Chondrocyte (in vitro differentiated cells): ENCODE measurements at places on chromosomes 2 and 18. TPM values are rescaled to one million over a fixed set of nuclear protein-coding genes. Genes with fewer than 3 reads are reported as not detected.

Gene RAB10
- 148 to 162 TPM (median 153 TPM) in 3 replicates for total RNA-seq

- no peak for DNase-seq
These were observed 2.6 kb downstream of the IL1B start for GRCh38 chr2:112833976-112834375.

DNA sequence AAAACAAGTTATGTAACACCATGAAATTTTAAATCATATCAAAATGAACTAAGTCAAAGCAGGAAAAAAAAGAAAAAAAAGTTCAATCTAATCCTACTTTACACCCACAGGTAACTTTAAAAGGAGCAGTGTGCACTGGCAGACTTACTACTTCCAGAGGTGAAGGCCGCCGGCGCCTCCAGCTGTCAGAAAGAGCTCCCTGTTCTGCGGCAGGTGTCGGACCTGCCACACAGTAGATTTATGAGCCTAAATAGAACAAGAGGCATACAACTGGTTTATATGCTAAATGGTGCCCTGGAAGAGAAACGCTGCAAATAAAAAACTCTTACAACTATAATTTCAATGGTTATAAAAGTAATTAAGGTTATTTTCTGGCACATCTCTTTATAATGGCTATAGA, 23.1 kb upstream of the PNO1 start:
- no peak for DNase-seq

DNA sequence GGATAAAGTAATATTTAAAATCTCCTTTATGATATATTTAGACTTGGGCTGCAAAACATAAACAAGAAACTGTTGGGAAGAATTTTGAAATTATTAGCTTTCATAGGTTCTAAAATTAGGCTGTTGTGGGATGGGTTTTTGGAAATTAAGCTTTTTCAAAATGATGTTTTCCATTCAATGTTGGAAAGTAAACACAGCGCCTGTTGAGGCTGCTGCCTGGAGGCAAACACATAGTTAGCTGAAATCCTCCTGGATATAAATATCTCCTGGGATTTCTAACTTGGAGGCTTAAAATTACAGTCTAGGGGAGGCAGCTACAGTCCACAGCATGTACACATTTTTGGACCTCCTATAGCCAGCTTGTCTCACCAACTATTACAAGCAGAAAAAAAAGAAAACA, 197.3 kb downstream of the DCC start:
- no peak for DNase-seq

- DNase-seq: no peak
These were observed 400 bp downstream of the CCDC88A start for GRCh38 chr2:55419233-55419678.

DNA sequence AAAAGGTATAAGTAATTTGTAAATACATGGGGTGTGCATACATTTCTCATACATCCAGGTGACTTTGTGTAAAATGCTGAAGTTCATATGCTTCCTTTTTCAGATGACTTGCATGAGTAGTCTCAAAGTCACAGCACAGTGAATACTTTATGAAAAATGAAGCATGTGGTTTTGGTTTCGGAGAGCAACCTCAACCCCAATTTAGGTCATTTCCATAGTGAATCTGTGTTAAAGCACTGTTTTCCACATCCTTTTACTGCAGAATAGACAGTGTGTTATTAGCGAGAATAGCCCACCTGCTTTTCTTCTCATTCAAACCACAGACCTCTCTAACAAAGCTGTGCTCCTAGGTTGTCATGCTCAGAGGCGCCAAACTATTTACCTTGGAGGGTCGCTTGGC, 204.4 kb upstream of the RASGRP3 start:
- no peak for DNase-seq

DNA sequence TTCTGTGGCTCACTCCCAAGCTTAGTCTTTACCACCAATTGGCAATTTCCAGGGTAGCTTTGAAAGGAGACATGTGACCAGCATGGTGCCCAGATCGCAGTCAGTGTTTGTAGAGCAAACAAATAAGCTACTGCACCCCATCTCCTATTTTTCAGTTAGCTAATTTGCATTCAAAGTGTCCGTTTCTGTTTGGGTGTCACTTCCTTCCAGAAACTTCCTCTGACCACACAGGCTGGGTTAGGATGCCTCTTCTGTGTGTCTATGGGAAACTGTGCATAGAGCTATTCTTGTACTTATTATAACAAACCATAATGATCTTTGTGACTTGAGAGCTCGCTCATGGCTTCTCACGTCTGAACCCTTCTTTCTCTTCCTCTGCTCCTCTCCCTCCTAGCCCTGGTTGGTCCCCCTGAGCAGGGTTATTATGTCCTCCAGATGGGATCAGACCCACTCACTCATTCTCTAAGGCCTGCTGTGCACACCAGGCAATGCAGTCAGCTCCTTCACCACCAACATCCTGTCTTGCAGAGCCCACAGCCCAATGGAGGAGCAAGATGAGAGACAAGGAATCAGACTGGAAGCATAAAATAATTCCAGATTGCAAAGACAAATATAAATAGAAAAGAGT, 101.2 kb upstream of the ALK start:
- DNase-seq: no peak
